Mucosa of gallbladder (tissue), 1 donor: ENCODE measurements at places on chromosomes 6 and 20. TPM values are rescaled to one million over a fixed set of nuclear protein-coding genes. Genes with fewer than 3 reads are reported as not detected.

DNA sequence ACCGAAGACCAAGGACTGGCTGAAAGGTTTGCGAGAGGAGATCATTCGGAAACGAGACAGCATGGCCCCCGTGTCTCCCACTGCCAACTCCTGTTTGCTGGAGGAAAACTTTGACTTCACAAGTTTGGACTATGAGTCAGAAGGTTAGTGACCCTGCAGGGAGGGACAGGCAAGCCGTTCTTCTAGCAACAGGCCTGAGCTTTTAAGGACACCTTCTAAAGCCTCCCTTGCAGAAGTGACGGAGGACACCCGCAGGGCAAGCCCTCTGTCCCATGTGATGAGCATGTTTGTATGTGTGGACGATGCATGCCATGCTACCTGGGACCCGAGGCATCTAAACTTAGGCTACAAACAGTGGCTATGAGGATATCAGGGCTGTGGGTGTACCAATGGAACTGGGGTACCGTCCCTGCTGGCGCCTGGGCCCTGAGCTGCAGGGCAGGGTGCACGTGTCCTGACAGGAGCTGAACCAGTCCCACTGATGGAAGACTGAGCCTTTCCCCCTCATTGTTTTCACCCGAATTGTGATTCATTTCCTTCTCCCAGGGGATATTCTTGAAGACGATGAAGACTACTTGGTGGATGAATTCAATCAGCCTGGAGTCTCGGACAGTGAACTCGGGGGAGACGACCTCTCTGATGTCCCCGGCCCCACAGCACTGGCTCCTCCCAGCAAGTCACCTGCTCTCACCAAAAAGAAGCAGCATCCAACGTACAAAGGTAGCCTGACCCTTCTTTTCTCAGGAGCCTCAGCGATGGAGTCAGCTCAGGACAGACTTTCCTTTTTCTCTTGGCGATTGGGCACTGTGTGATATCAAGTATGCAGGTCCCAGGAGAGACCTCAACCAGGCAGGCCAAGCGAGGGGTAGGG lies 84.4 kb downstream of the SERAC1 start:
- DNase-seq, result no peak

Gene KCNS1
- 11.2 TPM for total RNA-seq

Gene SFTA2
- total RNA-seq, result 149 TPM

Gene REV3L
- total RNA-seq, result 19.0 TPM

Gene COL11A2
- 0.66 TPM for total RNA-seq

Gene GRM1
- not detected for total RNA-seq

Gene SLC35D3
- total RNA-seq, result not detected

Gene SFT2D1
- total RNA-seq, result 43.9 TPM
